ENCODE measurements at places on chromosomes 3 and 15.

- no peak for DNase-seq
These were observed 82.5 kb upstream of the NAALADL2 start for GRCh38 chr3:174776636-174777035.

DNA sequence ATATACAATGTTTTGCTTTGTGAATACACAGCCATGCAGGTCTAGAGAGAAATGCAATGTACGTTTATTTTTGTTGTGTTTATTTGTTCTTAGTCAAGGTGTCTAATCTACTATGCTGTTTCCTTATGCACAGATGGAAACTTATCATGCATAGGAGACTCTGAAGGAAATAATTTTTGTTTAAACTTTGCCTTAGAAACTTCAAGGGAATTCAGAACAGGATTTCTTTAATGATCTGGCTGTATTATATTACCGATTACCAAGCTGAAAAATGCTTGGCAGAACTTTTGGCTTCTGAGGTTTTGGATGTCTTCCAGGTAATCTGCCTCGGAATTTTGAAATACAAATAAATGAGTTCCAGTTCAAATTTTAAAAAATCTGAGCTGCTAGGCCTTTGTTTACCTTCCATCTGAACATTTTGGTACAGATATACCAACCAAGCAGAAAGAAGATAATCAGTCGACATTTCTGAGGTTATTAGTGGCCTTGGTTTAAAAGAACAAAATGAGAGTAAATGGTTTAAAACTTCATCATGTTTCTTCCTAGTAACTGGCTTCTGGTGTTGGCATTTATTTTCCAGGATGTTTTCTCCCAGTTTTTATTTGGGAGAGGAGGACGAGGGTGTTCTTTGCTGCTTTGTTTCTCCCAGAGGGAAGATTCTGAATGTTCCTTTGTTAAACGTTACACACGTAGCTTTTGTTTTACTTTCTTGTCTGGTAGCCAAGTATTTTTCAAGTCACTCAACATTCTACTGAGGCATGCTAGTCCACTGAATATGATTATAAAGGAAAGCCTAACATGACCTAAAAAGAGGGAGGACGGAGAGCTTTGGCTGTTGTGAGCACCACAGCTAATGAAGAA is 421.8 kb upstream of the TBL1XR1 start:
- DNase-seq = no peak

- no peak for DNase-seq
These were observed 168.6 kb downstream of the KLF13 start for GRCh38 chr15:31495281-31495680.

- DNase-seq = no peak
These were observed 190.9 kb downstream of the TJP1 start for GRCh38 chr15:29631076-29632070.

DNA sequence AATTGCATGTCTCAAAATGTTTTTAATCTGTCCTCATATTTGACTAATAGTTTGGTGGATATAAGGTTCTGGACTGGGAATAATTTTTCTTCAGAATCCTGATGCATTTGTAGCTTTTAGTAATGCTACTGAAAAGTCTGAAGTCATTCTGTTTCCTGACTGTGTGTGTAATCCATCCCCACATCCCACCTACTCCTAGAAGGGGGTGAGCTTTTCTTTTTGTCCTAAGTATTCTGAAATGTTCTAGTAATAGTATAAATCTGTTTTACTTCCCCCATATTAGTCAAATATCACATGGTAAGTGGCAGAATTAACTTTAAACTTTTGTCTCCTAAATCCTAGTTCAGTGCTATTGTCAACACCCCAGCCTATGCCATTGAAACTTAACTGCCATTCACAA is 162.8 kb downstream of the GREM1 start:
- no peak for DNase-seq

DNA sequence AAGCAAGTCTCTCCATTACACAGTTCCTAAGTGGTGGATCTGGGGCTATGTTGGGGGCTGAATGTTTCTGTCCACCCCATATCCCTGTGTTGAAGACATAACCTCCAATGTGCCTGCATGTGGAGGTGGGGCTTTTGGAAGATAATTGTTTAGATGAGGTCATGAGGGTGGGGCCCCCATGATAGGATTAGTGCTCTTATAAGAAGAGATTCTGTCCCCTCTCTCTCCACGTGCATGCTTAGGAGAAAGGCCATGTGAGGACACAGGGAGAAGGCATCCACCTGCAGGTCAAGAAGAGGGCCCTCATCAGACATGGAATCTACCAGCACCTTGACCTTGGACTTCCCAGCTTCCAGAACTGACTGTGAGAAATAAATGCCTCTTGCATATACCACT is 231.0 kb upstream of the CHRNA7 start:
- DNase-seq = no peak

DNA sequence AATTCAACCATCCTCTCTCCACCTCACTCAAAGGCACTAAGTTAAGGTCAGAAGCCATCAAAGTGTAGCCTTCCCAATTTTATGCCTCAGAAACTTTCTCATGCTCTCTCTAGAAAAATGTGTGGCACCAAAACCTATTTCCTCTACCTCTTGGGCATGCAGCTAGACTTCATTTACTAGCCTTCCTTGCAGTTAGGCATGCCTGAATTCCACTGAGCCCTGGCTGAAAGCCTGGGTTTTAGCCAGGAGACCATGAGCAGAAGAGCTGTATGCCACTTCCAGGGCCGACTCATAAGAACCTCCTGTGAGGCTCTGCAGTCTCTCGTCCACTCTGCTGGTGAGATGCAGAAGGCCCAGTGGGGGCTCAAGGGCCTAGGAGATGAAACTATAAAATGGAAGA is 145.0 kb downstream of the MYLK start:
- DNase-seq = no peak

DNA sequence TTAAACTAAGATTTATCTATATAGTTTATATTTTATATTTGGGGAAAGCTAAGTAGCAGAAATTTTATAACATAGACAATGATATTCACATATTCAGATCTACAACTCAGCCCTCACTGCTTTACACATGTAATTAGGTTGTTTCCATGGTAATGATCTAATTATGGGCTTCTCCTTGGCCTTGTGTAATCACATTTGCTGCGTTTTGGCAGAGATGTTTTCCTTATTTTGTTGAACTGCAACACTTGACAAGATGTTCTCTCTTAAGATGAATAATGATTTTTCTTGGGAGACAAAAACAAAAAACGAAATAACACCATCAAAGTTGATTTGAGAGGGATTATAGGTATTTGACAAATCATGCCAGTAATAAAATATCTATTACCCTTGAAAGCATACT is 635.6 kb upstream of the TBL1XR1 start:
- DNase-seq = no peak

DNA sequence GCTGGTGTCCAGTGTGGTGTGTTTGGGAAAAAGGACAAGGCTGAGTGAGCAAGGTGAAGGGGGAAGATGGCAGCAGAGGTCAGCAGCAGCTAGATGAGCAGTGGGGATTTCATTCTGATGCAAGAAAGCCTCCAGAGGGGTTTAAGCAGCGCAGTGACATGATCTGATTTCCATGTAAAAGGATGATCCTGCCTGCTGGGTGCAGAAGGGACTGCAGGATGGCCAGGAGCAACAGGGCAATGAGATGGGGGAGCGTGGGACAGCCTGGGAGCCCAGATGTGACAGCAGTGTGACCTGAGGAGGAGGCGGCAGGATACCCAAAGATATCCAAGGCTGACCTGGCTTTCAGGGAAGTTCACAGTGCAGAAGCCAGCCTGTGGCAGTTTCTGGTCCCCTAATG is 6.1 kb downstream of the WNT7A start:
- no peak for DNase-seq

DNA sequence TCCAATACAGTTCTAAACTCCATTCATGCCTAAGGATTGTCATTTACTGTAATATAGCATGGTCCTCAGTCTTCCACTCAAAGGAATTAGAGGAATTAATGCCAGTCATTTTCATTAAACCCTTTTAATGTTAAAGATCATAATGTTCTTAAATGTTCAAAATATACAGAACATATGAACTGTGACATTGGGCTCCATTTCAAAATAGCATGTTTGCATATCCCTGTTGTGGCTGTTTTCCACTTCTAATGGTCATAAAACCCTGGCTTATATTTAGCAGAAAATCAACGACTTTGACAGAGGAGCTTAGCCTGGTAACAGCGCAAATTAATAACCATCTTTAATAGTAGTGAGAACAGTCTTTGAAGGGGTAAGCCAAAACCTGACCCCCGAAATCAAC is 260.7 kb downstream of the UBE2E2 start:
- no peak for DNase-seq

DNA sequence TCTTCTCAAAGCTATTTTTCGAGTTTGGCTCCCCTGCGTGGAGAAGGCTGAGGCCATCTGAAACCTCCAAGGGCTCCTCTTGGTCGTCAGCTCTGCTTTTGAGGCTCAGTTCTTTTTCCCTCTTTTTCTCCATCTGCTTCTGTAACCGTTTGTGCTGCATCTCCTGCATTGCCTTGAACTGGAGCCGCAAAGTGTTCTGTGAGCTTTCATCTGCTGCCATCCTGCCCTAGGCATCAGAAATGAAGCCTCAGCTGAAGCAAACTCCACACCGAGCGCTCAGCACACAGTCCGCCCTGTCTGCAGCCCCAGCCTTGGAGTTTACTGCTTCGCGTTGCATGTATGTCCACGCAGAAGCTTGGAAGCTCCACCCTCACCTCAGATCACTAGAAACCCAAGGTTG is 14.9 kb downstream of the CCDC13 start:
- DNase-seq = no peak

- no peak for DNase-seq
These were observed 142.7 kb downstream of the THRB start for GRCh38 chr3:24351779-24352469.

GRCh38 chr3:65948841-65949573 is 89.7 kb downstream of the MAGI1 start:
- DNase-seq = no peak

- DNase-seq = no peak
These were observed 270.5 kb downstream of the MBNL1 start for GRCh38 chr3:152539191-152539764.

DNA sequence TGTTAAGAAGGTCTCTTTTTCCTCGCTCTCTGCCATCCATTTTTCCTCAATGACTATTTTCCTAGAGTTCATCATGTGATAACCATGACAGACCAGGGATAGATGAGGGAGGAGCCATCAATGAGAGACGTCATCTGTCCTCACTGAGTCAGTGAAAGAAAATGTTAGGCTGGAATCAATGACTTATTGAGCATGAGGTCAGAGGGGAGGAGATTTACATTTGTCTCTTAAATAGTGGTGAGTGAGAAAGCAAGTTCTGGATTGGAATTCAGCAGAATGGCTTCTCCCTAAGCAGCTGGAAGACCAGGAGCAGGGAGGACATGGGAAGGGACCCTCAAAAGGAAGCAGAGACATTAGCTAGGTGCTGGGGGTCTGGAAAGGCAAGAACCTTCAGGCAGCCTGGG is 28.2 kb upstream of the USP3 start:
- DNase-seq = no peak

DNA sequence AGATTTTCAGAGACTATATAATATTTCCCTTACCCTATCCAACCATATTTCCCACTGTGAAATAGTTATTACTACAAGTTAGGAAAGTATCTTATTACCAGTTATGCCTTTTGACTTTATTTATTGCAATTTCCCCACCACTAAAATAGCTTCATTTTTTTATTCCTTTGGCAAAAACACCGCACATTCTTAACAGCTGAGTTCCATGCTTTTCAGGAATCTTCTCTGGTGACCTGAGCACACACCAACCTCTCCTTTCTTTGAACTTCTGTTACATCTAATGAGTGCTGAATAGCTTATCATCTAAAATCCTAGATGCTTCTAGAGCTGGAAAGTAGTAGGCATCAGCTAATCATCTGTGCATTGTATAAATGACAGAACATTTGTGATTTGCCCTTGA is 99.1 kb downstream of the UBE2E2 start:
- DNase-seq = no peak

DNA sequence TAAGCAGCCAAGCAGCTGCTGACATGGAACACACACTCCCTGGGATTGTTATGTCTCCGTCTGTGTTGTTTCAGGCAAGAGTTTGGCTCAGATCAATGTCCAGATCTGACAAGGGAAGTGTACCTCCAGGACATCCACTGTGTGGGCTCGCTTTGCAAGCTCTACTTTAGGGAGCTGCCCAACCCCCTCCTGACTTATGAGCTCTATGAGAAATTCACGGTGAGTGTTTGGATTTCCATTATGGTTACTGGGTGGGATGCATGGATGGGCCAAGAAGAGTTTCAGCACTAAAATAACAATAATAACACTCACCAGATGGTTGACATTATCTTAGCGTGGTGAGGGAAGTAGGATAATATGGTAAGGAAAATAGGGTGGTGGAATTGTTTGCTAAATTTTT is 74.1 kb downstream of the ARHGAP31 start:
- DNase-seq = no peak

GRCh38 chr3:94028093-94028837 is at the start of gene STX19:
STX19 (minus strand) TSS chr3:94028597; CDS start chr3:94015269, 13,328 bp downstream.
- no peak for DNase-seq

DNA sequence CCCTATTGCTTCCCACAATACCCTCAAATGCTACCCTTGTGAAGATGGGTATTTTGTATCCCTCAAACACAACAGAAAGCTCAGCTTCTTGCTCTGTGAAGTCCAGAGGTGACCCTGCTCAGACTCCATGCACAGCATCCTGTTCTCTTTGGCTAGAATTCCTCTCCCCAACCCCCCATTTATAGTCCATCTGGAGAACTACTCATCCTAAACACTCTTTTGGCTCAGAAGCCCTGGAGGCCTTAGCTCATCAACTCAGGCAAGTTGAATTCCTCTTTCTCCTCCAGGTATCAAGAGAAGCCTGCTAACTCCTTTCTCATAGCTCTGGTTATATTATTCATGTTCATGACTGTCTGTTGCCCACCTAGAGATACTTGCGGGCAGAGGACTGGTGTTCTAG is 18.3 kb upstream of the GASK1A start:
- DNase-seq = no peak

DNA sequence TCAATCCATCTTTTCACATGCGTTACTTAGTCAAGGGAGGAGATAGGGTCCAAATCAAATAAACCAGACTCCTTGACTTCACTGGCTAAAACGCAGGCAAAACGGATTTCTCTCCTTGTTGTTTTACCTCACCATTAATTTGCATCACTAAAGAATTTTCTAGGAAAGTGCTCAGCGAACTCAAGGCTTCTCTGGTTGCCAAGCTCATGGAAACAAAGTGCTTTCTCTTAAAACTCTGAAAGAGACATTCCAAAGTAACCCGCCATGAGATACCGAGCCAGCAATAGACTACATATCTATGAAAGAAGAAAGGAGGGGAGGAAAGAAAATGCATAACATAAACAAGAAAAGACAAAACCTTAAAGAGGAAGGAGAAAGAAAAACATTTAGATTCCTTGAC is 211.7 kb upstream of the WNT5A start:
- no peak for DNase-seq

GRCh38 chr3:125317761-125318160 is 57.4 kb downstream of the ZNF148 start:
- DNase-seq = no peak
